ENCODE measurements at places on chromosomes 12 and 14. TPM values are rescaled to one million over a fixed set of nuclear protein-coding genes. Genes with fewer than 3 reads are reported as not detected.

The IFT81 gene
- total RNA-seq = 0.25 TPM

The SMOC1 gene
- total RNA-seq = not detected

The PRPF40B gene
- total RNA-seq = 3.4 TPM

The PLEK2 gene
- not detected for total RNA-seq

The SLC35F4 gene
- total RNA-seq = not detected

The FUT8 gene
- 38.5 TPM for total RNA-seq

The LRRC10 gene
- not detected for total RNA-seq

The FLVCR2 gene
- 3.1 TPM for total RNA-seq

The ALX1 gene
- not detected for total RNA-seq

The SLC39A5 gene
- total RNA-seq = not detected

The KLRC3 gene
- total RNA-seq = 6.2 TPM

The SLC39A2 gene
- total RNA-seq = 0.62 TPM

The SOX5 gene
- not detected for total RNA-seq

The MYF6 gene
- not detected for total RNA-seq
